H9 (cell line): ENCODE measurements at places on chromosomes 7 and 10.
A peak's percentile ranks its signal among the peaks of the same experiment; 100 is the strongest.

GRCh38 chr10:117345143-117345542, 30.1 kb downstream of the PDZD8 start:
- DNase-seq: peak; percentile 58

DNA sequence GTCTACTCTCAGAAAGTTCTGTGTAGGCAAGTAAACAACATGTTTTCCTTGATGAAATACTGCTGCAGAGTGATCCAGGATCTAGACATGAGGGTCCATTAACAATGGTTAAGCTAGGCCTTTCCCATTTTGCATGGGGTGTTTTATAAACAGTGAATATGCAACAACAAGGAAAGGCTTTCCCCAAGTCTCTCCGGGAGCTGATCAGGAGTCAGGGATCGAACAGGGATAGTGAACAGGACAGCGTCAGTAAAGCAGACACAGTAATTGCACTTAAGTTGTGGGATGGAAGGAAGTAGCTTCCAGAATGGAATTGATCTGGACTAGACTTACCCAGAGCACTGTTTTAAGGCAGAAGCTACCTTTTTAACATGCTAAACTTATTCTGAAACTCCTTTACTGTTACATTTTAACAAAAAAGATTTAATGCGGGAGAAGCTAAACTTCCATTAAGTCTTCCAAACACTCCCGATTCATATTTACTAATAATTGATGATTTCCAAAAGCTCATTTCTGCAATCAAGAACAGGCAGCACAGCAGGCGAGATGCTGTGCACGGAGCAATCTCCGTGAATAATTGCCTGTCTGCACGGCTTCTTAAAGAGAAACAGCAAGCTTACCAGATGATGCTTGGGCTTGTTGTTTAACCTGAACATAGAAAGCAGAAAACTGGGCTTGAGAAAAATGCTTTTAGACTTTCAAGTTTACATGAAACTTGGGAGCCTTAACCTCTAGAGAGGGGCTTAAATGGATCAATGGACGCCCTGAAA, 50.3 kb upstream of the DOCK1 start:
- DNase-seq: no peak

GRCh38 chr7:124702385-124702784, 63.2 kb downstream of the GPR37 start:
- DNase-seq: no peak

DNA sequence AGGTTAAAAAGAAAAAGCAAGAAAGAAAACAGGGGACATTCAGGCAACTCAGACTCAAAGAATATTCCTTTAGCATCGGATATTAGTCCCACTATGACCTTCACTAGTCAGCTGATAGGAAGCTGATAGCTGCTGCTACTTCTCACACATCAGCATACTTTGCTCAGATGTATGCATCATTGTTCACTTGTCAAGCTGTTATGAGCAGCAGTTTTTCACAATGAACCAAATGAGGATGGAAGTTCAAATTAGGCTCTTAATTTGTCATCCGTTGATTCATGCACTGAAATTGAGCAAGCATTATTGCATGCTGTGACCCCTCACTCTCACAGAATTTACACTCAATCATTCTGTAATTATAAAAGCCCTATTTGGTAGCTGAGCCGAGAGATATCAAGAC, 257.7 kb downstream of the SNX13 start:
- DNase-seq: no peak

GRCh38 chr10:123492016-123492415, 174.1 kb upstream of the GPR26 start:
- DNase-seq: no peak

GRCh38 chr7:70384891-70385290, 747.1 kb upstream of the GALNT17 start:
- no peak for DNase-seq

GRCh38 chr10:17229016-17229716, 1.1 kb downstream of the VIM start:
- peak; percentile 64 for DNase-seq

DNA sequence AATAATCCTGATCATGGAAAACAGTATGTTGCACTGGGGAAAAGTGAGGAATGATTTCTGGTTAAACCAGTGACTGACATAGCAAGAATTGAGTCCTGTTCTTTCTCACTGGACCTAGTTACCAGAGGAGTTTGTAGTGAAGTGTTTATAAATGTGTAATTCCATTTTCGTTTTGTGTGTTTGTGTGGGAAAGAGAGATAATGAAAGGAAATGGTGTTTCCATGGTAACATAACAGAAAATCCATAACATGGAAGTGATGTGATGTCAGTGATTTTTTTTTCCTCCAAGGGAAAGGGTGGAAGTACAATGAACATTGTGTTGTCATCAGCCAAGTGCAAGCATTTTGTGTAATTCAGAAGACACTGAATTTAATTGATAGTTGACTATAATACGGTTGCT, 283.9 kb downstream of the PLXDC2 start:
- no peak for DNase-seq

- DNase-seq: no peak
Measured at GRCh38 chr7:36190447-36191291, 37.6 kb downstream of the EEPD1 start.

DNA sequence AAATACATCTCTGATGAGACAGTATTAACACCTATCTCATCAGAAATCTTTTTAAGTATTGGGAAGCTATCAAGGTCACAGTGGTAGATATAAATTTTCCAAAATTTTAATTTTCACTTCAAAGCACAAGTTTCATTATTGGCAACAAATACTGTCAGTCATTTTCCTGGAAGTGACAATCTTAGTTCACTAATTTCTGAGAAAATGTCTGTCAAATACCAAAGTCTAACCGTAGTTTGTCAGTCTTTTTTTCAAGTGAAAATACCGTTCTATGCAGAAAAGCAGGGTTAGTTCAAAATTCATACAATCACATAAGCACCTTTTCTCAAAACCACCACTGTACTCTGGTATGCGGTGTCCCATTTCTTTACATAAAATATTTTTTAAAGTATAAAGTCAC, 40.4 kb downstream of the CACUL1 start:
- no peak for DNase-seq

DNA sequence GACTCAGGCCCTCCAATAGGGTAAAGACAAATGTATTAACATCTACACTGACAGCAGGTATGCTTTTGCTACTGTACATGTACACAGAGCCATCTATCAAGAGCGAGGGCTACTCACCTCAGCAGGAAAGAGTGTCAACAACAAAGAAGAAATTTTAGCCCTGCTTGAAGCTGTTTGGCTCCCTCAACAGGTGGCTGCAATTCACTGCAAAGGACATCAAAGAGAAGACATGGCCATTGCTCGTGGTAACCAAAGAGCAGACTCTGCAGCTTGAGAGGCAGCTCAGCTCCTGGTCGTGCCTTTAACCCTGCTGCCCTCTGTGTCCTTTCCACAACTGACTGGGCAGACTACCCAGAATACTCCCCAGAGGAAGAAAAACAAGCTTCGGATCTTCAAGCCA, 5.1 kb downstream of the AKR1B15 start:
- DNase-seq: peak; percentile 58

GRCh38 chr7:75892634-75893272, 13.9 kb downstream of the RHBDD2 start:
- no peak for DNase-seq

DNA sequence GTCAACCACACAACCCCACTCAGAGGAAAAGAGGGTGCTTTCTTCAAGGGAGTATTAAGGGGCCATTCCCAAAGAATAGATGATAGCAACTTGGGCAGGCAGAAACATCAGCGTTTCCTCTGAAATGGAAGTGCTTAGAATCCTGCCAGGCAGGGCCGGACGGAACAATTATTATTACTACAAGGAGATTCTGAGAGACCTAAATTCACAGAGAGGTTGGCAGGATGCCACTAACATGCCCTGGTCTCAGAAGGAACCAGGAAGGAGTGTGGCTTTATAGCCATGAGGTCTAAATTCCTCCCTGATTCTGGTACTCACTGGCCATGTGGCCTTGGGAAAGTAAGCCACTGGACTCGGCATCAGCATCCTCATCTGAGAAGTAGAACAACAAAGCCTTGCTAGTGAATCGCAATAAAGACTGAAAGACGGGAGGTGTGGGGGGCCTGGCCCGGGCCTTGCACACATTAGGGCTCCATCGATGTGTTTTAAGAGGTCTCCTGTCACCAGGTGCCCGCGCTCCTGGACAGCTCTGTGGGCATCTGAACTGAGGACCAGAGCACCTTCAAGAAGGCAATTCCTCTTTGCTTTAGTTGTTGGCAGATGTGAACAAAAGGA, 131.5 kb downstream of the OAT start:
- no peak for DNase-seq

DNA sequence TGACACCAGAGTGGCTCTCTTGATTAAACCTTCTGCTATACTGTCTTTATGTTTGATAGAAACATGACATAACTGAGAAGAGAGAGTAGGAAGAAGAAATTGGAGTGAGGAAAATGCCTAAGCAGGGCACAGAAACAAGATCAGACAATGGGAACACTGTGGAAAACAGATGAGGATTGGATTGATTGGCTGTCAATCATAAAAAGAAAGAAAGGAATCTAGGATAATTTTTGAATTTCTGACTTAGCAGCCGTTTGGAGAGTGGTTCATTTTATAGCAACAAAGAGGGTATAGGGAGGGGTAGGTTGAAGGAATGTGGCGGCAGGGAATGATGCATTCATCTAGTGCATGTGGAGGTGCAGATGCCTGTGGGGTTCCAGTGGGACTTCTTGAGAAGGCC, 7.8 kb downstream of the TEX47 start:
- no peak for DNase-seq
